Mesenteric fat pad (tissue), 1 donor: ENCODE measurements at places on chromosomes 2 and 18. TPM values are rescaled to one million over a fixed set of nuclear protein-coding genes. Genes with fewer than 3 reads are reported as not detected.
A peak's percentile ranks its signal among the peaks of the same experiment; 100 is the strongest.

- no peak for DNase-seq
These were observed 590 bp downstream of the MDH1 start for GRCh38 chr2:63589148-63589958.

The CHRNG gene
- total RNA-seq = not detected

DNA sequence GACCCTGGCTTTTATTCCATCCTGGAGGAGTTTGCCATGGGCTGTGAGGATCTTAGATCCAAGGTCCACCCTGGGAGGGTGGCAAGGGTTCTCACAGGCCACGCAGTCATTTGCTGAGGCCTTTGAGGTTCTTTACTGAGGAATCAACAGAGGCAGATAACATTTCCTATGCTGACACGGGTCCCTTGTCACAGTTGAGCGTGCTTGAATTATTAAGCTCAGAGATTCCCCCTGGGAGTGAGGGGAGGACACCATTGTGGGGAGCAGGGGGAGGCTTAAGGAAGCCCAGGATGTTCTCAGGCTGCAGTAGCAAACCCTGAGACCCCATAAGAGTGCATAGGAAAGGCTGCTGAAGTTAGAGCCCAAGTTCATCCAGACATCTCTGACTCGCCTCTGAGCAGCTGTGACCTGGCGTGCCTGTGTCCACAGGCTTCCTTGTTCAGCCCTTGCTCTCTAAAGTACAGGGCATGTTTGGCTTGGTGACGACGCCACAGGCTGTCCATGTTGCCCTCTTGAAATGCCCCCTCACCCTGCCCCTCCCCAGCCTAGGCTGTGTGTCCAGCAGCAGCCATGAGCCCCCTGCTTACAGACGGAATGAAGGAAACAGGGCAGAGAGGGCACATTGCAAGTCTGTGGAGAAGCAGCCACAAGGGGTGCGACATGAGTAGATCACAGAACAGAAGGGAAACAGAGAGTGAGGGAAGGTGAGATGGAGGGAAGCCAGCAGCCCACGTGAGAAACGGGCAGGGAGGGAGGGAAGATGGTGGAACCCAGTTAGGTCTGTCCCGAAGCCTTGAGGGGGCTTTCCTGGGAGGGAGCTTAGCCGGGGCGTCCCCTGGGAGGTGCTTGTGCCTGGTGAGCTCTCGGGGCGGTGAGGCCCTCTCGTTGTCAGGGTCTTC is 34.0 kb downstream of the NAPG start:
- DNase-seq = no peak

- DNase-seq = no peak
These were observed 55.0 kb upstream of the MSH6 start for GRCh38 chr2:47727956-47728355.

The ANKRD62 gene
- not detected for total RNA-seq

The GDF7 gene
- total RNA-seq = 1.2 TPM

The CCL20 gene
- 2.1 TPM for total RNA-seq

GRCh38 chr2:215985257-215985656 is 28.1 kb downstream of the MREG start:
- no peak for DNase-seq

- DNase-seq = no peak
These were observed 72.2 kb upstream of the BARD1 start for GRCh38 chr2:214881647-214882202.

GRCh38 chr18:50749421-50749820 is 70.4 kb downstream of the MRO start:
- DNase-seq = no peak

GRCh38 chr2:77034445-77034844 is 487.7 kb downstream of the LRRTM4 start:
- no peak for DNase-seq

The C2orf15 gene
- total RNA-seq = 0.32 TPM

DNA sequence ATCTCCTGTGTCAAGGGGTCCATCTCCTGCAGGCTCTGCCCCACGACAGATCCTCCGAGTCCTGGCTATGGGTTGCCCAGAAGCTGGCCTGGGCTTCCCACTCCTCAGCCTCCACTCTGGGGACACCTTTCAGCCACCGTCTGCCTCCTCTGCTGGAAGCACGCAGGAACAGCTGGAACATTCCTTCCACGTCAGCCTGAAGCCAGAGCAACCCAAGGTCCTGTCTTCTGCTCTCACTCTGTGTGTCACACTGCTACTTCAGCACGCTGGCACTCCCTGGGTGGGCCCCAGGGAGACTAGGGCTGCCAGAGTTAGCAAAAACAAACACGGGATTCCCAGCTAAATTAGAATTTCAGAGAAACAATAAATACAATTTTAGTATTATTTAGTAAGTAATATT is 148.8 kb downstream of the HRH4 start:
- no peak for DNase-seq

DNA sequence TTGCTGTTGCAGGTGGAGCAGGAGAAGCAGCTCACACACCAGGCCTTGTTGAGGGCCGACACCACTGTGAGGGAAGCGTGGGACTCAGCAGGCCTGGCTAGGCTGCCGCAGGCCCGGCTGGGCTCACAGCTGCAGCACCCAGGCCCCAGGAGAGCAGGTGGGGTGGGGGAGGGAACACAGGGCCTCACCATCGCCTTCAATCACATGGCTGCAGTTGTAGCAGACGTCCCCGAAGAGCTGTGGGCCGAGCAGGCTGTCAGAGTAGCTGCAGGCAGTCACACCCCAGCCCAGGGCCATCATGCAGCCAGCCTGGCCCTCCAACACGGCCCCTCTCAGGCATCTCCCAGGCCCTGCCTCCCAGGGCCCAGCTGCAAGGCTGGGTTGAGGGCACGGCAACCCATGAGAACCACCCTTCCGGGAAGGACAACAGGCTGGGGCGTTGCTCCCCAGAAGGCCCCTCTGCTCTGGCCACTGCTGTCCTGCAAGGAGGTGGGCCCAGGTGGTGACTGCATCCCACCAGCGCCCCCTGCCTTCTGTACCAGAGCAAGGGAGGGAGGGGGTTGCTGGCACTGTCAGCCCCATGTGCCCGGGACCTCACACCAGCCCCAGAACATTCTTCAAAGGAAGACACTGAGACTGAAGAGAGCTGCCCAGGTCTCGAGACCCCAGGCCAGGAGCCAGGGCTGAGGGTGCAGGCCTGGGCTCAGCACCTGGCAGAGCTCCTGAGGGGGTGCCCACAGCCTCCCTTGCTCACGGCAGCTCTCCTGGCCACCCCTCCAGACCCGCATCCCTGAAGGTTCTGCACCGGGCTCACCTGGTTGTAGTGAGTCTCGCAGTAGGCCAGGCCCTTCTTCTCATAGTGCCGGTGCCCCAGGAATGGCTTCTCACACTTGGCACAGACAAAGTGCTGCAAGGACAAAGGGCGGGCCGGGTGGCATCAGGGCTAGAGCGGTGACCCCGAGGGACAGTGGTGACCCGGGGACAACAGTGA is 5.6 kb upstream of the GPR17 start:
- DNase-seq = no peak

The RAB12 gene
- total RNA-seq = 43.8 TPM

- no peak for DNase-seq
These were observed 26.9 kb upstream of the GPR75 start for GRCh38 chr2:53886406-53887280.

The FBLN7 gene
- 5.3 TPM for total RNA-seq

DNA sequence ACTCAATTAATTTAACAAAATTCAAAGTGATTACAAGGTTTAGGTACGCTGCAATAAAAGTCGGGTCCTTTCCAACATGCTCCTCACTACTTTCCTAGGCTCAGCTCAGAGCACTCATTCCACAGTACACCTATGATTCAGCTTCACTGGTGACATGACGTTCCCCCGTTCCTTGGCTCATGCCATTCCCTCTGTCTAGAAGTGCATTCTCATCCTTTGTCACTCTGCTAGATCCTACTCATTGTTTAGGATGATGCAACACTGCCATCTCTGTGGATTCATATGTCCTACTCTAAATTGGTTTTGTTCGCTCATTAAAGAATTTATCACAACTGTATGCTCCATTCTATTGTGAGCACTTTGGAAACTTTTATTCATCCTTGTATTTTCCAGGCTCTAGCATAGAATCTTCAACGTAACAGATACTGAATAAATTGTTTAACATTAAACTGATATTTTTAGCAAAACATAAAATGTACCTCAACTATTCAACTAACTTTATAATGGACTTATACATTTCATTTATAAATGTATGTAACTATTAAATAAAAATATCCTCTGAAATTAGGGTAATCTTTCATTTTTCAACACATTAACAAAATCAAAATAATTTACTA is 78.6 kb downstream of the FAM228A start:
- DNase-seq = no peak

The ZAP70 gene
- total RNA-seq = 1.3 TPM

GRCh38 chr2:186099826-186100225 is 361.2 kb downstream of the FSIP2 start:
- no peak for DNase-seq

The TMEM169 gene
- total RNA-seq = 0.45 TPM

The ZEB2 gene
- total RNA-seq = 329 TPM

- no peak for DNase-seq
These were observed 45.5 kb downstream of the DPP4 start for GRCh38 chr2:162028511-162028910.

DNA sequence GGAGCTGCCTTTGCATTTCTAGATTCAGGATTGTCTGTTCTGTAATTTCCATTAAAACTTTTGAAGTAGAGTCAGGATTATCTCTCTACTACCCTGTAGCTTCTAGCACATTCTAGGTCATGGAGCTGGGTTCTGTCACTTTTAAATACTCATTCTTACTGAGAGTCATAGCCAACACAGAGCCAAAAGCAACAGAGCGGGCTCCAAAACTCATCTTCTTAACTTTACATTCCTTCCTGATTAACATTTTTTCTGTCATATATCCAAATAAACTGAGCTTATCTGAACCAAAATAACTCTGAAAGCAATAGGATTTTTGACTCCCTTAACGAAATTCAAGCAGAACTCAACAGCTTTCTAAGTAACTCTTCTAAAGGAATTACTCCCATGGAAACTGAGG is 12.9 kb downstream of the PREPL start:
- no peak for DNase-seq

The LRP2 gene
- total RNA-seq = not detected

The CRYGC gene
- total RNA-seq = not detected

DNA sequence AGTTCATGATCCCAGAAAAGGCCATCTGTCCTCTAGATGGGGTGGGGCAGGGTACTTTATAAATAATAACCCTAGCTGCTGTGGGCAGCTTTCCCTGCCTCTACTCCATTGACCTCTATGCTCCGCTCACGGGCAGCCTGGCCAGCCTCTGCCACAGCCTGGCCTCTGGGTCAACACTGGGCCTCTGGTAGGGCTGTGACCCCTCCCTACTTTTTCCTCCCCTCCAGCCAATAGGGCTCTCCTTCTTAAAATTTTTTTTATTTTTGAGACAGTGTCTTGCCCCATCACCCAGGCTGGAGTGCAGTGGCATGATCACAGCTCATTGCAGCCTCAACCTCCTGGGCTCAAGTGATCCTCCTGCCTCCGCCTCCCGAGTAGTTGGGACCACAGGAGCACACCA is 4.1 kb upstream of the GAREM2 start:
- DNase-seq = peak; percentile 53

The ARL4C gene
- total RNA-seq = 17.4 TPM

The ALLC gene
- total RNA-seq = not detected

GRCh38 chr2:17658251-17658843 is 95.3 kb downstream of the SMC6 start:
- no peak for DNase-seq

DNA sequence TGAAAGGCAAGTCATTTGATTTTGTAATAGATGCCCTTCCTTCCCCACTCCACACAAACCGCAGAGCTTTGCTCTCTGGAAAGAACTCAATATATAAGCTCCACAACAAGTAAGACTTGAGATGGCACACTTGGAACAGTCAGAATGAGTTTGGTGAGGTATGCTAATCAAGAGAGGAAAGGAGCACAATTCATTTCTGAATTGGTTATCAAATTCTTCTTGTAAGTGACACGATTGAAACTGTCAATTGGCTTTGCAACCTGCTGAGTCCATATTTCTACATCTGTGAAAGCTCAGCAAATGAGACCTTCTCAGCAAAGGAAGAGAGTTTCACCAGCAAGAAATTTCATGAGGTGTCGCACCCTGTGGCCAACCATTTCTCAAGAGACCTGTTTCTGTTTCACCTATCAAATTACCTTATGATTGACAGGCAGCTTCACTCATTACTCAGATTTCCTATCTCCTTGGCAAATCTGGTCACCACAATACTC is 19.1 kb downstream of the CTLA4 start:
- no peak for DNase-seq

- no peak for DNase-seq
These were observed 23.8 kb downstream of the ANKAR start for GRCh38 chr2:189698020-189698887.

The ERFE gene
- total RNA-seq = 1.5 TPM

The TUBA3E gene
- not detected for total RNA-seq

- no peak for DNase-seq
These were observed 25.1 kb downstream of the MAL start for GRCh38 chr2:95050385-95051300.

The ACTG2 gene
- total RNA-seq = 13.2 TPM

DNA sequence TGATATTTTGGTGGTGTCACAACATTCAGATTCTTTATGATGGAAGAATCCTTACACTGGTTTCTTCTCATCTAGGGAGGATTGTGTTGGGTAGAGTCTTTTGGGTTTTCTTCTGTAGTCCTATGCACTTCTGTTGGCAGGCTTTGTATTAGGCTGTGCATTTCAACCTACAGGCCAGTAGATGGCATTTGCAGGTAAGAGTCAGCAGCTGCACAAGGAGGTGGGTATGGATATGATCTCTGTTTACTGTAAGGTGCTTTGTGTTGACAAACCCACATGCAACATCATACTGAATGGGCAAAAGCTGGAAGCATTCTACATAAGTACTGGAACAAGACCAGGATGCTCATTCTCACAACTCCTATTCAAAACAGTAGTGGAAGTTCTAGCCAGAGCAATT is 656.8 kb downstream of the METTL4 start:
- DNase-seq = no peak
